ENCODE measurements at places on chromosomes 16 and 17. TPM values are rescaled to one million over a fixed set of nuclear protein-coding genes. Genes with fewer than 3 reads are reported as not detected.

GRCh38 chr16:8096211-8096610 lies 494.1 kb downstream of the TMEM114 start:
- no peak overlapping the region for H3K27ac ChIP-seq
- H3K4me1 ChIP-seq: no peaks in the 10 kb centered on the region
- no peak for DNase-seq
- no peaks in the 10 kb centered on the region for H3K36me3 ChIP-seq
- H3K4me3 ChIP-seq: no peak overlapping the region
- no peaks in the 10 kb centered on the region for H3K27me3 ChIP-seq

The CLDN6 gene
- polyA plus RNA-seq: 26.0 TPM

GRCh38 chr16:54407596-54407995 lies 121.0 kb upstream of the IRX3 start:
- no peak for DNase-seq
- no peaks in the 10 kb centered on the region for H3K4me1 ChIP-seq
- no peak overlapping the region for H3K4me3 ChIP-seq
- no peaks in the 10 kb centered on the region for H3K36me3 ChIP-seq
- no peak overlapping the region for H3K27ac ChIP-seq

DNA sequence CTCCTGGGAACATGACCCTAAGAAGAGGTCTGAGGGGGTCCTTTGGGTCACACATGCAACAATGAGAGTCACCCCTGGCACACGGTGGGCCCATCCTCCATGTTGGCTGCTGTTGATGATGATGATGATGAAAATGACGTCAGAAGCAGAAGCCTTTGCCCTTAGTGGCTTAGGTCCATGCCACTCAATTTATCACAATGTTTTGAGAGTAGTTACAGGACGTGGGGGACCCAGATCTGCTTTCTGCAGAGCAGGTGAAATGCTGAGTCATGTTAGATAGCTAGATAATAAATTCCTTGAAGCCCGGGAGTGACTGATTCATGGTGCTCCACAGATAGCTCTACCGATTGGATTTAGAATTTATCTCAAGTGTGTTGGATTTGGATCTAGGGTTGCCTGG lies 53.9 kb downstream of the VPS35L start:
- H3K27me3 ChIP-seq: no peaks in the 10 kb centered on the region
- no peak for DNase-seq
- H3K36me3 ChIP-seq: peaks cover 78% of the 10 kb centered on the region
- H3K4me3 ChIP-seq: no peak overlapping the region
- no peaks in the 10 kb centered on the region for H3K4me1 ChIP-seq

GRCh38 chr17:66152756-66153155 lies 39.2 kb downstream of the CEP112 start:
- H3K27me3 ChIP-seq: no peaks in the 10 kb centered on the region
- no peak overlapping the region for H3K4me3 ChIP-seq
- H3K27ac ChIP-seq: no peak overlapping the region

DNA sequence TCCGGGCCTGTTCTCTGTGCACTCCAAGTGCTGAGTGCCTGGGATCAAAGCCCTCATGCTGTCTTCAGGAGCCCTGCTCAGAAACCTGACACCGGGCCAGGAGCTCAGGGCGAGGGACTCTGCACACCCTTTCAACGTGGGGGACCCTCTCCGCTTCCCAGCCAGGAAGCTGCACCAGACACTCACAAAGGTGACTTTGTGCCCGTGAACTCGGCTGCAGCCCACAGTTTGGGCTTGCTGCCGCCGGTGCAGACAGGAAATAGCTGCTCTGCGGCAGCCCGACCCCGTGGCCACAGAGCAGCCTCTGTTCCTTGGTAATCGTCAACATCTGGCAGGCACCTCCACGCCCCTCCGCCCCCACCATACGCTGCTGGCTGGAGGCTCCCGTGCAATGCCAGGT lies 93.4 kb upstream of the METRNL start:
- peak; percentile 37 for DNase-seq
- H3K4me3 ChIP-seq: no peak overlapping the region
- no peak overlapping the region for H3K27ac ChIP-seq
- no peaks in the 10 kb centered on the region for H3K4me1 ChIP-seq
- H3K36me3 ChIP-seq: no peaks in the 10 kb centered on the region

- no peak for DNase-seq
- no peaks in the 10 kb centered on the region for H3K4me1 ChIP-seq
- H3K27me3 ChIP-seq: no peaks in the 10 kb centered on the region
- H3K4me3 ChIP-seq: no peak overlapping the region
- H3K36me3 ChIP-seq: no peaks in the 10 kb centered on the region
- H3K27ac ChIP-seq: no peak overlapping the region
Observed at GRCh38 chr17:52710363-52710901, 551.9 kb upstream of the CA10 start.

DNA sequence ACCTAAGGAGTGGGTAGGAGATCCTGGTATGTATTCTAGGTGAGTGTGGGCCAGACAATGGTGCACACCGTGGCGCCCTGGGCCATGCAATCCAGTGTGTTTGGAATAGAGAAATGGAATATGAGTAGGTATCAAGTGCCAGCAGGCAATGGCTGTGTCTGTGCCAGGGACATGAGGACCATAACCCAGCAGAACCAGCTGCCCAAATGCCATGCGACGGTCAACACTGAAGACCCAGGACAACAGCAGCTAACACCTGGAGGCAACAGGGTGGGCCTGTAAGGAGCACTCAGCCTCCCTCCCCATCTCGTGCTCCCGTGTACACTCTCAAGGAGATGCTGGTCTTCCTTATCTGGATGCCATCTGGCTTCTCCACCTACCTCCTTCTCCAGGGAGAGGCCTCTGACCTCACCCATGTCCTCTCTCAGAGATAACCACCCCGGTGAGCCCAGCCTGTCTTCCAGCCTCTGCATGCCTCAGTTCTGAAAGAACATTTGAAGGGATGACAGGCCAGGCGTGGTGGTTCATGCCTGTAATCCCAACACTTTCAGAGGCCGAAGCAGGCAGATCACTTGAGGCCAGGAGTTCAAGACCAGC lies 750 bp upstream of the GSDMB start:
- peak overlapping the region; percentile 86 for H3K27ac ChIP-seq
- H3K4me1 ChIP-seq: peaks cover 55% of the 10 kb centered on the region
- no peak for DNase-seq
- H3K27me3 ChIP-seq: no peaks in the 10 kb centered on the region
- H3K4me3 ChIP-seq: no peak overlapping the region
- peaks cover 36% of the 10 kb centered on the region for H3K36me3 ChIP-seq

- peaks cover 58% of the 10 kb centered on the region for H3K36me3 ChIP-seq
- H3K27ac ChIP-seq: no peak overlapping the region
- DNase-seq: no peak
- H3K27me3 ChIP-seq: no peaks in the 10 kb centered on the region
Observed at GRCh38 chr17:29495011-29495410, 71.8 kb downstream of the ABHD15 start.

The KRTAP9-7 gene
- polyA plus RNA-seq: not detected

DNA sequence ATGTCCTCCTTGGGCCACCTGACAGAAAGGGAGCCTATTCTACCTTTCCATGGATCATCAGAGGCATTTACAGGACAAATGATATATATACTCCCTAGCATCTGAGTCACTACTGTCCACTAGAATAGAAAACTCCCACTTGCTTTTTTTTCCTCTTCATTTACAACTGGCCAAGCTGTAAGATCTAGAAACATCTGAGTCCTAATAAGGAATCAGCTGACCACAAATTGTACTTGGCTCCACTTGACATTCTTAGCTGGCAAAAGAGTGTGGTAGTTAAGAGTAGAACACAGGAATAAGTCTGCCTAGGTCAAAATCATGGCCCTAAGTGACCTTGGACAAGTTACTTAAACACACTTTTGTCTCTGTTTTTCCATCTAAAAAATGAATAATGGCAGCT lies 5.2 kb downstream of the RUSF1 start:
- H3K4me1 ChIP-seq: peaks cover 6% of the 10 kb centered on the region
- no peak for DNase-seq
- H3K27ac ChIP-seq: no peak overlapping the region

- peaks cover 3% of the 10 kb centered on the region for H3K27me3 ChIP-seq
- H3K4me1 ChIP-seq: peaks cover 7% of the 10 kb centered on the region
- no peak overlapping the region for H3K27ac ChIP-seq
- no peak overlapping the region for H3K4me3 ChIP-seq
Observed at GRCh38 chr17:79897243-79898063, 58.2 kb upstream of the CBX4 start.

The BEAN1 gene
- polyA plus RNA-seq: 1.5 TPM
